Glomerular endothelial cell (primary cell): ENCODE measurements at places on chromosomes 3 and 15. TPM values are rescaled to one million over a fixed set of nuclear protein-coding genes. Genes with fewer than 3 reads are reported as not detected.

Gene HACL1
- total RNA-seq, result 17.2 and 22.9 TPM in 2 replicates

DNA sequence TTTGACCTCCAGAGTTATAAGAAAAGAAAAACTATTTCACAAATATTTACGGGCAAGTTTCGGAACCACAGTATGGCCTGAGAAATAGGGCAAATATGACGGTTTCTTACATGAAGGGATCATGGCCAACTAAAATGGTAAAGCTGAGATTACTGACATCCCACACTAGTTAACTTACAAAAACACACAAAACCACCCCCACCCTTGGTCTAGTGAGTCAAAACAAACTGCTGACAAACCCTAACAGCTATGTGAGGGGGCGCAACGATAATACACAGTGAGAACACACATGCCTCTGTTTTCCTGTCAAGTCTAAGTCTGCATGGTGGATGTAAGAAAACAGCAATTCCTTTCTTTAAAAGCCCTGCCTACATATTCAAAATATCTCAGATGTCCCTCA, 32.3 kb downstream of the CBLB start:
- no peak for DNase-seq

- no peak for DNase-seq
Observed at GRCh38 chr3:171417137-171417536, 43.1 kb downstream of the TNIK start.

Gene PLA2G4E
- not detected in 2 replicates for total RNA-seq

Gene POLQ
- 0.68 and 1.6 TPM in 2 replicates for total RNA-seq

DNA sequence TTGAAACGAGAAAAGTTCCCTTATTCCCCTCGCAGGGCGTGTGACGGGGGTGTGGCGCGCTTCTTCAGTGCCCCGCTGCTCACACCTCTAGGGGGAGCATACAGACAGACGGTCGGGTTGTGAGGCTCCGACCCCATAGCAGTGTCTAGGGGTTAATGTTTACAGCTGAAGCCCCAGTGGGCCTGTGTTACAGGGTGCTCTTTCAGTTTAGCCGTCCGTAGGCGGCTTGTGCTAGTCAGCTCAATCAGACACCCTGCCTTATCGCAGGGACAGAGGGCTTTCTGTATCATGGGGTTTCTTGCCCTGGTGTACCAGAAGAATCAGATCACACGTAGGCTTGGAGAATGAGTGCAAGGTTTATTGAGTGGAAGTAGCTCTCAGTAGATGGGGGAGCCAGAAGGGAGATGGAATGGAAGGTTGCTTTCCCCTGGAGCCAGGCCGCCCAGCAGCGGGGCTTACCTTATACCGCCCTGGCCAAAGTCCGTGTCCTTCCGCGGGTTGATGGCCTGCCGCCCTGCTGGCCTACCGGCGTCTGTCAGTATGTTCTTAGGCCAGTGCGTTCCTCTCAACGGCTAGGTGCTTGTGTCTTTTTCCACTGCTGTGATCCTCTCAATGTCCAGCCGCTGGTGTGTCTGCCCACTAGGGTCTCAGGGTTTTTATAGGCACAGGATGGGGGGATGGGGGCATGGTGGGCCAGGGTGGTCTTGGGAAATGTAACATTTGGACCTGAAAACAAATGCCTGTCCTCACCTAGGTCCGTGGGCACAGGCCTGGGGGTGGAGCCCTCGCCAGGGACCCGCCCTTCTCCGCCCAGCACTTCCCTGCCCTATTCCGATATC, 32.2 kb upstream of the ACP3 start:
- no peak for DNase-seq

GRCh38 chr3:14431452-14431916, 29.1 kb downstream of the SLC6A6 start:
- no peak for DNase-seq

Gene FEZF2
- not detected in 2 replicates for total RNA-seq

DNA sequence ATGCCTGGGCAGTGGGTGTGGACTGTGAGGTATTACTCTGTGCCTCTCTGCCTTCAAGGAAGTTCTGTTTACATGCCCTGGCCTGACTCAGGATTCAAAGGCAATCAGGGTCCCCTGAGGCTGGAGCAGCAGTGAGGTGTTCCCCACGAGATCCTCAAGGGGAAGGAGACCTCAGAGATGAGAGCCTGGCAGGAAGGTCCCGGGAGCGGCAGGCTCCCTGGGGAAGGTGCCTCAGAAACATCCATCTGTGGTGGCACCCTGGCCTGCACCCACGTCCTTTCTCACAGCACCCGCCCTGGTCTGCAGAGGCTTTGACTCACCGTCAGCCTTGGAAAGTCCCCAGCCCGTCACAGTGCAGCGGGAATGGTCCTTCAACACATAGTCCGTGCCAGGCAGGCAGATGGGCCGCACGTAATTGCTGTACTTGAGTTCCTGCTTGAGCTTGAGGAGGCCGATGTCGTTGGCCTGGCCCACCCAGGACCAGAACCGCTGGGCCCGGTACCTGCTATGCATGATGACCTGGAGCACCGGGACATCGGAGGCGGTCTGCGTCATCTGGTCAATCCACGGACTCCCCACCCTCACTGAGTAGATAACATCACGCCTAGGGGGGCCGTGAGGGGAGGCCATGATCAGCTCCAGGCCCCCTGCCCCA, 3.6 kb downstream of the PRSS50 start:
- no peak for DNase-seq

GRCh38 chr15:89389841-89390603, 55.4 kb upstream of the POLG start:
- no peak for DNase-seq

DNA sequence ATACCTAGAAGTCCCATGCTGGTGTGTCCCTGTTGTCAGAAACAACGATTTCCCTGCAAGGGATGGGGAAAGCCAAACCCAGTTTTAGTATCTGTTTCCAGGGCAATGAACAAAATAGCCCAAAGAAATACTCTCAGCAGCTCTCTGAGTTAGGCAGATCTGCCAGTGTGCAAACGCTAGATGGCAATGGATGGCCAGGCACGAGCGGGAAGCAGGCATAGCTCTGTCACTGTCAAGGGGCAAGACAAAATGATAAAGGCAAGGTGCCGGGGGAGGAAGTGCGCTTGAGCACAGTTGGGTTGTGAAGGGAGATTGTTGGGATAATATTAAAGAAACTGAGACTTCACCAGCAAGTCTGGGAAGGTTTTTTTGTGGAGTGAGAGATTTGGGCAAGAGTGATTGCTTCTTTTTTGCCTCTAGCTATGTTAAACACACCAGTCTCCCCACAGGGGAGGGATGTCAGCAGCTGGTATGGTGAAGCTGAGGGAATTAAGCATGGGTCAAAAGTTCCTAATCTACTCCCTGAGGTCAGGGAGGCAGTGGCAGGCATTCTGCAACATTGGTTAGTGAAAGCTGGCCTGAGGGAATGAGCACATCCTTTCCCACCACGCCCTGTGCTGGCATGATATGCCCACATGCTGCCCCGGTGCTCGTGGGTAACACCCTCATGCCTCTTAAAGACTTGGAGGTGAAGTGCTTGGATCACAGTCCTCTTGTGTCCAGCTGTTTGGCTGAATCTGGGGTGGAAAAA, 117.5 kb downstream of the PDCD6IP start:
- no peak for DNase-seq

GRCh38 chr3:17911986-17912760, 169.7 kb upstream of the TBC1D5 start:
- DNase-seq, result no peak

DNA sequence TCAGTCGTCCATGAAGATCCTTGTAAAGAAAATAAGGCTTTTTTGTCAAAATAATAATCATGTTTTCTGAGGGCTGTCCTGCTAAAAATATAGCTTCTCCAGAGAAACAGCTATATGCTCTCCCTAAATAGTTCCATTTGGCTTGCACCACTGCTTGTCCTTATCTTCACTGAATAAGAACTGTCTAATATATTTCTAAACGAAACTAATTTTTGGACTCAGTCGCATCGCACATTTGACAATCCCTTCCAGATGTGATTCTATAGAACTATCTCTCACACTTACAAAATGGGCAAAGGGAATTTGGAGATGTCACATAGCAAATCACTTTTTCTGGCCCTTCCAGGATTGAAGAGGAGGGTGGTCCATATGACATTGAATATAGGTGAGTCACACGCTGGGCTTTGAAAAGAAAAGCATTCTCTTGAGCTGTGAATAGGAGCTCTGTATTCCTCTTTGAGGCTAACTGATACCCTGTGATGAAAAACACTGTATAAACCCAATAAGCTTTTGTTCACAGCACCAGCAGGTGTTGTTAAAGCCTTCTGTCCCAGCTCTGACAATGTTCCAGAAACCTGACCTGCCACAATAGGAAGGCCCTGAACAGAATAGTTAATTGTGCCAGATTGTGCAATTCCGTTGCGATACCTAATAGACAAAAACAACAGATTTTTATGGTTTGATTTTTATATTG, 1144.2 kb downstream of the ROBO2 start:
- DNase-seq, result no peak

DNA sequence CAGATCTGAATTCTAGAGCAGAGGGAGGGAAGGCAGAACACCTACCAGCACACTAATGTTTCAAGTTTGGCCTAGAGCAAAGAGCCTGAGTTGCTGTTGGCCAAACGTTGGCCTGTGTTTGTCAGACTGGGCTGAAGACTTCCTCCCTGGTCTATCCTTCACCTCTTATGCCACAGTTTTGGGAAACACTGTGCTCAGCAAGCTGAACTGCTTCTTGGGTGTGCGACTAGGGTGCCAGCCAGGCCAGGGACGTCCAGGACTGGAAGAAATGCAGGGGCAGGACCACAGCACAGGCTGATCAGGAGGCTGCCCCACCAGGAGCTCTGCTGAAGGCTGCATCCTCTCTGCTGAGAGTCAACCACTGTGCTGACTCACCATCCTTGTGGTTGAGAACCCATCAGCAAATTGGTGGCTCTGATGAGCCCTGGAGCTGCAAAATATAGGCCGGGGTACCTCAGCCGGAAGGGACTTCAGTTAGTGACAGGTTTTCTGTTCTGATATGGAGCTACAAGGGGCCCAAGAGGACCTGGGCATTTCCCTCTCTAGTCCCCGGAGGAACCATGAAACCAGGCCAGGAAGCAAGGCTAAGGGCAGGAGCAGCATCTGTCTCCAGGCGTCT, 131.6 kb upstream of the RASGRP1 start:
- no peak for DNase-seq

GRCh38 chr15:72758182-72758581, 25.4 kb downstream of the ADPGK start:
- no peak for DNase-seq

GRCh38 chr15:92801774-92802464, 98.2 kb upstream of the CHD2 start:
- DNase-seq, result no peak

DNA sequence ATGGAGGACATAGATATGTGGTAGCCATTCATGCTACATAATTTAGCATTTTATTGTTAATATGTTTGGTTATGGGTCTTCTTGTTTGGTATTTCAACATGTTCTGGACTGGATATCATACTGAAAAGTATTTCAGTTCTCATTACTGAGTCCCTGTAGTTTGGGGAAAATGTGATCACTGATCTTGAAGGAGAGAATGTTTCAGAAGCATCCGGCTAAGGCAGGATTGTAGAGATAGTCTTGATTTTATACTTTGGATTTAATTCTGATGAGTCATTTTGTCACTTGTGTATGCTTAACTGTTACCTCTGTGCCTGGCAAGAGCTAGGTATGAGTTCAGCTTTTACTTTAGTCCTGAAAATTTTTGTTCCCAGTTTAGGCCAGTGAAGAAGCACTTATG, 7.1 kb downstream of the CHD2 start:
- no peak for DNase-seq

GRCh38 chr3:64207289-64208080, 17.8 kb downstream of the PRICKLE2 start:
- DNase-seq, result no peak
